Kidney epithelial cell (primary cell): ENCODE measurements at places on chromosomes 1 and 21. TPM values are rescaled to one million over a fixed set of nuclear protein-coding genes. Genes with fewer than 3 reads are reported as not detected.

DNA sequence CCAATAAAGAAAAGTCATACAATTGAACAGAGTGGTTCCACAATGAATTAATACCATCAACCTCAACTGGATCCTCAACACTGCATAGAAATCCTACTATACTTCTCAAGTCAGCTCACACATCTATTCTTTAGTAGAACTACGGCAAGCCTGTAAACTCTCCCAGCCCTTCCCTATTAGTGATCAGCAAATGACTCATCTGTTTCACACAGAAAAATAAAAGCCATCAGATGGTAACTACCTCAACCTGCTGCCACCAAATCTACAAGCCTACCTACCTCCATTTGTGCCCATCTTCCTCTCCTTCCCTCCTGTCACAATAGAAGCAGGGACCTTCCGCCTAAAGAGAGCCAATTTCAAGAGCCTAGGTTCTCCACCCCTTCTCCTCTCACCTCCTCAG lies 63.6 kb downstream of the DMAP1 start:
- no peak for DNase-seq

DNA sequence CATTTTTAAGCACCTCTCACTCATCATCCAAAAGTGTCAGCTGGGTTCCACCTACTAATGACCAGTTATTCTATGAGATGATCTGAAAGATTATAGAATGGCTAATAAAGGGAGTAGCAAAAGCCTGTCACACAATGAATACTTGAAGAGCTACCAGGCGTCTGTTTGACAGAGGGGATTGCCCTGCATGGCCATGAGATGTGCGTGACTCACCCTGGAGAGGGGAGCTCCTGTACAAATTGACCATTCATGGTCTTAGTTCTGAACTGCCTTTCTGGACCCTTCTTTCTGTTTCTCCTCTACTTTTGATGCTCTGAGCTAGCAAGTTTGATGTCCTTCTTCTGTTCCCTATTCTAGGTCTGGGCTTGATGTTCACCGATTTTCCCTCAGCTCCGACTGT lies 85.2 kb upstream of the ABCD3 start:
- no peak for DNase-seq

DNA sequence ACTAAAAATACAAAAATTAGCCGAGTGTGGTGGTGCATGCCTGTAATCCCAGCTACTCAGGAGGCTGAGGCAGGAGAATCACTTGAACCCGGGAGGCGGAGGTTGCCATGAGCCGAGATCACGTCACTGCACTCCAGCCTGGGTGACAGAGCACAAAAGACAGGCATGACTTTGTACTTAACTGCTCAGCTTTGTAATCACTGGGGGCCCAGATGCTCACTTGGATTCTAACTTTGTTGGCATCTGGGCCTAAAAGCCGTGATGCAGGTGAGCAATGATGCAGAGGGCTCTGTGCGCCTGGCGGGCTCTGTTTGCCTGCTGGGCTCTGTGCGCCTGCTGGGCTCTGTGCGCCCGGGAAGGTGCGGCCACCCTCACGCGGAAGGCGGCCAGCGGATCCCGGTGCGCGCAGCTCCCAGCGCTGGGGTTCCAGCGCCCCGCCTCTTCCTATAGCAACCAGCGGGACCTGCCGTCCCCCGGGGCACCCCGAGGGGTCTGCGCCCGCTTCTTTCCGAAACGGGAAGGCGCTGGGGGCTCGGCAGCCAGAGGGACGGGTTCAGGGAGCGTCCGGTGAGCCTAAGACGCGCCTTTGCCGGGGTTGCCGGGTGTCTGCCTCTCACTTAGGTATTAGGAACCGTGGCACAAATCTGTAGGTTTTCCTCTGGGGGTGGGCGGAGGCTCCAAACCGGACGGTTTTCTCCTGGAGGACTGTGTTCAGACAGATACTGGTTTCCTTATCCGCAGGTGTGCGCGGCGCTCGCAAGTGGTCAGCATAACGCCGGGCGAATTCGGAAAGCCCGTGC lies 31.7 kb downstream of the PRMT2 start:
- DNase-seq = no peak

GRCh38 chr1:246324711-246325110 lies 182.4 kb downstream of the SMYD3 start:
- DNase-seq = no peak

DNA sequence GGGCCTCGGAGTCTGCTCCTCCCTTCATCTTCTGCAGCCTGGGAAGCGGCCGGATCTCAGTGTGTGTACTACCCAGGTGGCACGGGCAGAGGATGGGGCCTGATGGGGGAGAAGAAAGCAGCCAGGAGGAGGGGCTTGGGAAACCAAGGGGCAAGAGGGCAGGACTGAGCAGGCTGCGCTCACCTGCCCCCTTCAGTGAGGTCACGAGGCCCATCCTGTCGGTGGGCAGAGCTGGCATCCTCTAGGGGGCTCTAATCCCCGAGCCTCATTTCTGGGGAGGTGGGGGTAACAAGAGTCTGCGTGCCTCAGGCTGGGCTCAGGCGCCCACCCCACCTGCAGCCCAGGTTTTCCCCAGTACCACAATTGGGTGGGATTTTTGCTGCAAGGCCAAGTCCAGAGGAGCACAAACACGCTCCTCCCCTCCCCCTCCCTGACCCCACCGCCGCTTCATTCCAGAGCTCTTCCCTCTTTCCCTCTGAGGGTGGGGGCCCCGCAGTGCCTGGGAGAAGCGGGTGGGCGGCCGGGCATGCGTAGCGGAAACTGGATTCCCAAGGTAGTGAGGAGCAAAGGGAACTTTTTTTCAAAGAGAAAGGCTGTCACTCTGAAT lies 1.8 kb upstream of the WNT3A start:
- DNase-seq = no peak

GRCh38 chr1:228212966-228213844 lies 5.4 kb downstream of the OBSCN start:
- no peak for DNase-seq

DNA sequence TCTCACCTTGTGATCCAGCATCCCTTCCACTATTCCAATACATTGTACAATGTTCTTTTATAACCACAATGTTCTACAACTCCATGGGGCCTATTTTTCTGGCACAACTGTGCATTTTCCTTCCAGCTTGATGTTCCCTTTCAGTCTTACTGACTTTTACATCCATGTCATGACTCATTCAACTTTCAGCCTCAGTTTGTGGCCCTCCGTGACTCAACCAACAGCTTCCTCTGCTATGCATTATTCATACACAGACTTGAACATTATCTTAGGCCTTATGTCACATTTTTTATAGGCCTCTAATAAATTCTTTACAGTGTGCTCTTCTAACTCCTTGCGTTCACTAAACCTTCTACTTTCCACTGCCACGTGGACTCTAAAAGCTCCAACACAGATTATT lies 119.4 kb upstream of the PRMT6 start:
- peak; percentile 65 for DNase-seq

- DNase-seq = no peak
Measured at GRCh38 chr1:91527781-91528180, 27.1 kb downstream of the CDC7 start.

- DNase-seq = no peak
Measured at GRCh38 chr1:4708840-4709507, 54.6 kb downstream of the AJAP1 start.

- DNase-seq = no peak
Measured at GRCh38 chr1:91026320-91026719, 4.5 kb upstream of the ZNF644 start.

GRCh38 chr1:54976747-54977146 lies 3.7 kb upstream of the TMEM61 start:
- DNase-seq = no peak

DNA sequence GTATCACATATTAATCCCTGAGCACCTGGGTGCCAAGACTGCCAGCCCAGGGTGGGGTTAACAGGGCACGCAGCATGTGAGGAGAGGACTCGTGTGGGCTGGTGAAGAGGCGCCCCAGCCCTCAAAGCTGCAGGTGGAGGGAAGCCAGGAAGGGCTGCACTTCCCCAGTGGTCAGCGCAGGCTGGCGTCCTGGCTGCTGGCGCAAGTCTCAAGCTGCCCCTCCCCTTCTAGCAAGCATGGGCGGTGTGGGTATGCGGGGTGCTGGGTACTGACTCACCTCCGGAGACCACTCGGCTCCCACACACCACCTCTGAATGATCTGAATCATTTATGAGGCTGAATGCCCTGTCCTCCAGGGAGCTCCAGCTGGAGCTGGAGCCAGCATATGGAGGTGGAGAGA lies 44.0 kb downstream of the EIF2D start:
- DNase-seq = no peak

DNA sequence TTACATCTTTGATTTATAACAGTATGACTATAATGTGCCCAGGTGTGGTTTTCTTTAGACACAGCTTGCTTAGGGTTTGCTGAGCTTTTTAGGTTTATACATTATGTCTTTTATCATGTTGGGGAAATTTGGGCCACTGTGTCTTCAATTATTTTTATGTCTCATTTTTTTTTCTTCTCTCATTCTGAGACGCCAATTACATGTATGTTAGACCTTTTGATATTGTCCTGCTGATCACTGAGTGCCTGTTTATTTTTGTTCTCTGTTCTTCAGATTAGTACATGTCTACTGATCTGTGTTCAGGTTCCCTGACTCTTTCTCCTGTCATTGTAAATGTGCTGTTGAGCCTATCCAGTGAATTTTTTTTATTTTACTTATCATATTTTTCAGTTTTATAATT lies 36.1 kb downstream of the TNNT2 start:
- DNase-seq = no peak

DNA sequence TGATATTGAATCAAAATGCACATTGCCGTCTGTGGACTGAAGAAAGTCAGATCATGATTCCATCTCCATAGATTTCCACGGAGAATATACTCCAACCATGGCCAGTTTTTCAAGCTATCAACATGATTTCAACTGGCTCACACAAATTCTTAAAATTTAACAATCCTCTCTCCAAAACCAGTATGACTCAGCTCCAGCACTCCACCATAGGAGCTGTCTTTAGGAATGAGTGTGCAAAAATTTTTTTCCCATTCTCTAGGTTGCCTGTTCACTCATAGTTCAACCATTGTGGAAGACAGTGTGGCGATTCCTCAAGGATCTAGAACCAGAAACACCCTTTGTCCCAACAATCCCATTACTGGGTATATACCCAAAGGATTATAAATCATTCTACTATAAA lies 40.8 kb downstream of the RGL1 start:
- no peak for DNase-seq

DNA sequence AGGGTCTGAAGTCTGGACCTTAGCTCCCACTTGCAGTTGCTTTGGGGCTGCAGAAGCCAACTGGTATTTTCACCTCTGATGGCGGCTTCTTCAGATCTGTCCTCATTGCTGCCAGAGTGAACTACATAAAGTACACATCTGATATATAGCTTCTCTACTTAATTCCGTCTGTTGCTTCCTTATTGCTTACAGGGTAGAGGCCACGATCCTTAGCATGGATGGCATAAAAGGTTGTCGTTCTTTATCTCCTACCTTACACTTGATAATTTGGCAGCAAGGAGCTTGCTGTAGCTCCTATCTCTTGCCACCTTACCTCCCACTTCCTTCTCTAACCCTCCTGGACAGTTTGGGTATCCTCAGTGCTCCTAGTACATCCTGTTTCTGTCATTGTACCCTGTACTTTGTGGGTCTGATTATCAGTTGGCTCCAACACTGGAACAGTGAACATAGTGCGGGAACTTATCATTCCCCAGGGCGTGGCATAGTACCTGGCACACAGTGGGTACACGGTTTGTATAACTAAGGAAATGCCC lies 30.9 kb upstream of the NBL1 start:
- DNase-seq = no peak

DNA sequence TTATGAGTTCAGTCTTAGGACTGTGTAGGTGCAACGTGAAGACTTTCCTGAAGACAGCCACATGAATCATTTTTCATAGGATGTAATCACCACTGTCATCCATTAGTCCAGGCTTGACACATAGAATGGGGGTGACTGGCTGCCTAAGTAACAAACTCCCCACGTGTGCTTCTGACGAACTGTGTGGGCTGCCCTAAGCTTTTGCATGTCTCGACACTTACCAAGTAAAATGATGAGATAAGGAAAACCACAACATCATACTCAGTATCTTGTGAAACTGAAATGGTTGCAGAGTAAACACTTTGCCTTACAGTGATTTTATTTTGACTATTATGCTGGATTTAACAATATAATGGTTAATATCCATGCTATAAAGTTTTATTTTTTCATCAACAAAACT lies 19.5 kb downstream of the ERG start:
- DNase-seq = no peak

DNA sequence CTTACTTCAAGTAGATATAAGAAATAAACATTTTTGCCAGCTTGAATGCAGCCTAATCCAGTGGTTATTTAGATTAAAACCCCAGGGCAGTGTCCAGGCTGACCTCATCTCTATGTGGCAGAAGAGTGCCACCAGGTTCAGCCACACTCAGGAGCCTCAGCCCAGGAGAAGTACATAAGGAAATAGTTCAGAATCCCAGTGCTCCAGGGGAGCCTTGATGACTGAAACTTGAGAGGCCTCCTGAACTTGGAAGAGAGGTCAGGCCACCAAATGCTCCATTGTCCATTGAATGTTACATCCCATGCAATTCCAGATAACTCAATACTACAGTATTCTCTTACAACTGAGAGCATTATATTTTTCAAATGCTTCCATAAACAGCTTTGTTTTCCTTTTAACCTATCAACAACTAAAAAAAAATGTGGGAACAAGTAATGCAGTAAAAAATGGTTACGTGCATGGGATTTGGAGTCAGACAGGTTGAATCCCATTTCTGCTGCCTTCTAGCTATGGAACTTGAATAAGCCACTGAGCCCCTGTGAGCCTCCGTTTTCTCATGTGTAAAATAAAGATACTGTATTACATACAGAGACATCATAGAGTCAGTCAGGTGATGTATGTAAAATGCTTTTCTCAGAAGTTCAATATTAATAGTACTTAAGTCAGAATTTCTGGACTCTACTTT lies 248.0 kb downstream of the PLPP3 start:
- DNase-seq = no peak

- no peak for DNase-seq
Measured at GRCh38 chr1:178798232-178798861, 72.5 kb downstream of the ANGPTL1 start.

GRCh38 chr21:38330666-38331065 lies 73.9 kb downstream of the KCNJ15 start:
- no peak for DNase-seq

DNA sequence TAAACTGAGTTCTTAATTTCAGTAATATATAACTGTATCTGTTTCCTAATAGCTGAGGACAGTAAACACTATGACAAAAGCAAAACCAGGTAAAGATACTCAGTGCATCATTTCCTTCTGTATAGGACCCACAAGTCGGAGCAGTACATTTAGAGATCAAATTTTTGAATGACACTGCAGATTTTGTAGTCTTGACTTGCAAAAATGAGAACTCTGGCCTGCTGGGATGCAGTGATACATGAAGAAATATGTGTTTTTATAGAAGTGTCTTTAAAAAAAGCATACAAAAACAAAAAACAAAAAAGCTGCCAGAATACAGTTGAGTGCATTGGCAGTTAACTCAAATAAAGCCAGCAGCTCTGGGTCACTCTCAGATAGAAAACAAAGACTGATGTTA lies 19.0 kb downstream of the GART start:
- no peak for DNase-seq

Gene ERICH3
- total RNA-seq = not detected in 2 replicates

Gene AMIGO1
- 2.8 and 3.0 TPM in 2 replicates for total RNA-seq

Gene COL9A2
- 19.7 and 20.2 TPM in 2 replicates for total RNA-seq

Gene LCE3D
- total RNA-seq = not detected in 2 replicates

Gene GPR37L1
- 0.04 and 0.07 TPM in 2 replicates for total RNA-seq

Gene CA14
- total RNA-seq = not detected in 2 replicates

Gene ZNF683
- not detected in 2 replicates for total RNA-seq

Gene CLCA1
- total RNA-seq = not detected in 2 replicates

Gene ADGRL4
- 21.8 and 23.8 TPM in 2 replicates for total RNA-seq

Gene KLHDC9
- total RNA-seq = 2.9 and 3.1 TPM in 2 replicates

Gene DPT
- total RNA-seq = not detected in 2 replicates

Gene EDARADD
- 4.2 and 4.7 TPM in 2 replicates for total RNA-seq

Gene OXCT2
- 5.9 and 7.0 TPM in 2 replicates for total RNA-seq

Gene HRNR
- not detected in 2 replicates for total RNA-seq

Gene RIMS3
- total RNA-seq = 2.9 and 3.2 TPM in 2 replicates

Gene TAS1R1
- not detected in 2 replicates for total RNA-seq

Gene EPS15
- total RNA-seq = 36.1 and 37.1 TPM in 2 replicates
